ENCODE measurements at places on chromosomes 16 and 17.

DNA sequence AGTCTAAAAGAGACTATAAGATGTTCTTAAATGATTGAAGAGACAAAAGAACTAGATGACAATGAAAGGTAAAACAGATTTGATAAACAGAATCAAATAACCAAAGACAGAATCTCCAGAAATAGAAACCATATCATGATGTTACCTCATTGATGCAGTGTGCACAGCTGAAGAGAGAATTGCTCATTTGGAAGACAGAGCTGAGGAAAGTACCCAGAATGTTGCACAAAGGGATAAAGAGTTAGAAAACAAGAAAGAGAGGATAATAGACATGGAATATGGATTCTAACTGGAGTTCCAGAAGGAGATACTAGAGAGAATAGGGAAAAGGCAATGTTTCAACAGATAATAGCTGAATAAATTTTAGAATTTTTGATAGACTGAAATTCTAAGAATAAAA, 47.9 kb downstream of the CYLD start:
- H3K4me3 ChIP-seq: no peak overlapping the region
- H3K4me1 ChIP-seq: no peaks in the 10 kb centered on the region
- H3K27ac ChIP-seq: no peak overlapping the region
- no peak for DNase-seq
- H3K36me3 ChIP-seq: peaks cover 79% of the 10 kb centered on the region

- H3K27me3 ChIP-seq: no peaks in the 10 kb centered on the region
- H3K27ac ChIP-seq: no peak overlapping the region
- DNase-seq: no peak
- no peak overlapping the region for H3K4me3 ChIP-seq
- H3K36me3 ChIP-seq: no peaks in the 10 kb centered on the region
- peaks cover 18% of the 10 kb centered on the region for H3K4me1 ChIP-seq
Measured at GRCh38 chr16:70651524-70651923, 5.2 kb downstream of the IL34 start.

GRCh38 chr17:10837921-10838320, at the start of gene PIRT:
Gene PIRT, minus strand, starts transcription at chr17:10838087. Its CDS starts 12,442 bp downstream, at chr17:10825645.
- H3K27me3 ChIP-seq: peaks cover 25% of the 10 kb centered on the region
- no peak for DNase-seq
- H3K4me3 ChIP-seq: no peak within 1 kb of the TSS
- no peaks in the 10 kb centered on the region for H3K36me3 ChIP-seq
- no peaks in the 10 kb centered on the region for H3K4me1 ChIP-seq

GRCh38 chr17:63140255-63140654, 174.2 kb downstream of the TANC2 start:
- no peaks in the 10 kb centered on the region for H3K36me3 ChIP-seq
- no peak overlapping the region for H3K27ac ChIP-seq
- no peak overlapping the region for H3K4me3 ChIP-seq
- no peaks in the 10 kb centered on the region for H3K27me3 ChIP-seq
- no peaks in the 10 kb centered on the region for H3K4me1 ChIP-seq

GRCh38 chr16:47026947-47027346, 53.5 kb upstream of the DNAJA2 start:
- H3K27me3 ChIP-seq: no peaks in the 10 kb centered on the region
- no peak overlapping the region for H3K27ac ChIP-seq
